NCI-H187 treated with DMSO at 0.1 percent for 48 hours (cell line): ENCODE measurements at places on chromosomes 3 and 15.
A peak's percentile ranks its signal among the peaks of the same experiment; 100 is the strongest.

DNA sequence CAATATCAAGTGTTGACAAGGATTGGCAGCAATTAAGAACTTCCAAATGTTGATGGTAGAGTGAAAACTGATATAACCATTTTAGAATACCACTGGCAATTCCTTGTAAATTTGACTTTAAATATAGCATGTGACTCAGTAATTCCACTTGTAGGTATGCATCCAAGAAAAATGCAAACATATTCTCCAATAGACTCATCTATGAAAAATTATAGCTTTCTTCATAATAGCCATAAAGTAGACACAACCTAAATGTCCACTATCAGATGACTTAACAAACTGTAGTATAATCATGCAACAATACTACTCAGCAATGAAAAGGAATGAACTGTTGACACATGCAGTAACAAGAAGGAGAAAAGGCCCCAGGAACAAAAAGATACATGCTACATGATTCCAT, 988.1 kb downstream of the FHIT start:
- DNase-seq = no peak

DNA sequence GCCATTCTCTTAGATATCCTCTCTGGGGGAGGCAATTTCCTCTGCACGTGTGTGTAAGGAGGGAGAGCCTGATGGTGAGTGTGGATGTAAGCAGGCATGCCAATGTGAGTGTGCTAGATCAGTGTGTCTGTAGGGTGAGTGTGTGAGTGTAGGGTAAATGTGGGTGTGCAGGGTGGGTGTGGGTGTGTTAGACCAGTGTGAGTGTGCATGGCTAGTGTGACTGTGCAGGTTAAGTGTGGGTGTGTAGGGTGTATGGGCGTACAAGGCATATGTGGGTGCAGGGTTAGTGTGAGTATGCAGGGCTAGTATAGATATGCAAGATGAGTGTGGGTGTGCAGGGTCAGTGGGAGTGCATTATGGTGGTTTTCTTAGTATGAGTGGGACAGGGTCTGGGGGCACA, 48.4 kb downstream of the ATP2B2 start:
- DNase-seq = no peak

DNA sequence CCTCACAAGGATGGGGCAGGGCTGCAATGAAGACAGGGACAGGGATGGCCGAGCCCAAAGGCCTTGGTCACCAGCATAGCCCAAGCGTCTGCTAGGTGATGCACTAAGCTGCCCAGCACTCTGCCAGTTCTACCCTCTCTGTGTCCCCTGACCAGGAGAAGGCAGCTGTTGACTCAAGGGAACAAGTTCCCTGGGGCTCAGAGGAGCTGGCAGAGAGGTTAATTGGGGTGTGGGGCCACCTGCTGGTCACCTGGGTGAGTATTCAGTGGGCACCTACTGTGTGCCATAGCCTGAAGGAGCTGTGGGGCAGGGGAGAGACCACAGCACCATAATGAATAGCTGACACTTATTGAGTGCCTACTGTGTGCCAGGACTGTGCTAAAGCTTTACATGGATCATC, 22.0 kb upstream of the DOCK3 start:
- no peak for DNase-seq

GRCh38 chr15:73753250-73754130, at the start of gene INSYN1:
TSS of gene INSYN1 (minus strand) at chr15:73753351. CDS start at chr15:73751130, 2,221 bp downstream.
- DNase-seq = no peak

DNA sequence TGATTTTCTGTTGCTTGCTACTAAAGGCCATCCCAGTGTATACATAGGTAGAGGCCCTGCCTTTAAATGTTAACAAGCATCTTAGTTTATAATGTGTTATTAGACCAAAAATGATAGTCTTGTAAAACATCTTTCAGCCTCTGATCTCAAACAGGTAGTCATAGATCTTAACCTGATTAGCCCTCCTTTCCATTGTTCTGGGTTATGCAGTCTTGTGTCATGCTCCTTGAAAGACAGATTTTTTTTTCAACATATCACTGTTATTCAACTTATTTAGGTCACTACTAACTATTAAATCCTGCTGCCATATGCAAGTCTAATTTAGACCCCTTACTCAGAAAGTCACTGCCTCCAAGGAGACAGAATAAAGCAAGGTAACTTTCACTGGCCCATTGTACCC, 19.1 kb upstream of the CLDN16 start:
- DNase-seq = no peak

GRCh38 chr3:152209060-152209459, 59.7 kb upstream of the MBNL1 start:
- no peak for DNase-seq

DNA sequence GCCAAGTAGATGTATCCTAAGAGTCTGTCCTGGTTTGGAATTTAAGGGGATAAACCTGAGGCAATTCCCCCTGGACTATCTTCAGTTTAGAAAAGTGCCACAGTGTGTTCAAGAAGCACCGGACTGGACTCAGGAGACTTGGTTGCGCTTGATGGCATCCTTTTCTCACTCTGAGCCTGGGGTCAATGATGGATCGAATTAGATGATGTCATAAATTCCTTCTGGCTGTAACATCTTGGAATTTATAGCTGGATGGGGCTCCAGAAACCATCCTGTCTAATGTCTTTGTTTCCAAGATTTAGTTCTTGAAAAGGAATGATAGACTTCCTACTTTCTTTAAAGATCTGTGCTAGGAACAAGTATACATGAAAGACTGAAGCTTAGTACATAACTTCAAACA, 280.6 kb downstream of the LPP start:
- no peak for DNase-seq

- DNase-seq = no peak
These were observed 922 bp downstream of the IL17RC start for GRCh38 chr3:9917820-9918219.

DNA sequence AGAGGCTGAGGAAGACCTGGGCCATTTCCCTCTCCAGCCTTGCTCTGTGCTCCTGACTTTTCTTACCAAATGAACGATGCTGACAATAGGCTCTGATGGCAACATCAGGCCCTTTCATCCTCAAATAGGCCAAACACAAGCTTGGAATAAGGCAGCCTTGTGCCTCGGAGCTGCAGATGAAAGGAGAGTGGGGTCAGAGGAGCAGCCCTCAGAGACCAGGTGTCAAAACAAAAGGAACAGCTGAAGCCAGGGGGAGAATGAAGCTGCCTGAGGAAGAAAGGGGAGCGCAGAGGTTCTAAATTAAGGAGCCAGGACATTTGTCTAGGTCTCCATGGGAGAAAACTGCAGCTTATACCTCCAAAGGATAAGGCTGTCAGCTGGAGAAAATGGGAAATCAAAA, 5.1 kb downstream of the BFSP2 start:
- no peak for DNase-seq

- no peak for DNase-seq
These were observed 18.2 kb downstream of the NFKBIZ start for GRCh38 chr3:101867511-101867910.

- DNase-seq = no peak
These were observed 15.2 kb downstream of the ABCC5 start for GRCh38 chr3:184002469-184002868.

DNA sequence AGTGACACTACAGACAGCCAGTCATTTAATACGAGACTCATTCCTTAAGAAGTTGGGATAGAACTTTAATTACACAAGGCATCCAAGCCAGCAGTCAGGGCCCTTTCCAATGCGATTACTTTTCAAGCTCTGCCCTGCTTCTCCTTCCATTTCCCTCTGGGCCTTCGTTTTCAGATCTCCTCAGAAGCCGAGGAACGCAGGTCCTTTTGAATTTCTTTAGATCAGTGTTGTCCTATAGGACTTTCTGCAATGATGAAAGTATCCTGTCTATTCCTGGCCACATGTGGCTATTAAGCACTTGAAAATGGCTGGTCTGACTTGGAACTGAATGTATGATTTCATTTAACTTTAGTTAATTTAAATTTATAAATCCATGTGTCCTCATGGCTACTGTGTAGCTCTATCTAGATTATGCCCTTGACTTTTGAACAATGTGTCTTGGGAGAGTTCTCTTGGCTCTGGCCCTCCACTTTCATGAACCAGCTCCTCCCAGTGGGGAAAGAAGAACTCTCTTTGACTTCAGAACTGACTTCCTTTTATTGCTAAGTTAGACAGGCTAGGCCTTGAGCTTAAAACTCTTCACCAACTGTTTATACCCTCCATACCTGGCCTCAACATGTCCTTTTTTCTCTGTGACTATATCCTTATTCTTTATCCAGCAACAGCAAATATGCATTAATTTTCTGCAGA, 22.6 kb downstream of the TGFBR2 start:
- DNase-seq = no peak

DNA sequence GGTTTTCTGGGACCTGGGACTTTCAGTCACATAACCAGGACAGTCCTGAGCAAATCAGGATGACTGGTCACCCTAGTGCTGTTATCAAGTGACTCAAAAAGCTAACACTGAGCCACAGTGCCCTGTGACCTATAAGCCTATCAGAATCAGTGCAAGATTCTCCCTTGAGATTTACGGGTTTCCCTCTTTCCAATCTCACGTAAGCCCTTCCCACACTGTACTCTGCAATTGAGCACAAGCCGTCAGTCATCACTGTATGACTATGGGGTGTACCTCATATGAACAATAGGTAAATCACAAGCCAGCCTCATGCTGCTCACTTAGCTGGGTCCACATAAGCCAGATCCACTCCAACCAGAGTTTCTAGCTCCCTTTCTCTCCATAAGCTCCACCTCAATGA, 21.0 kb upstream of the CLDN18 start:
- no peak for DNase-seq

GRCh38 chr3:4139462-4140140, 163.6 kb upstream of the SETMAR start:
- no peak for DNase-seq

DNA sequence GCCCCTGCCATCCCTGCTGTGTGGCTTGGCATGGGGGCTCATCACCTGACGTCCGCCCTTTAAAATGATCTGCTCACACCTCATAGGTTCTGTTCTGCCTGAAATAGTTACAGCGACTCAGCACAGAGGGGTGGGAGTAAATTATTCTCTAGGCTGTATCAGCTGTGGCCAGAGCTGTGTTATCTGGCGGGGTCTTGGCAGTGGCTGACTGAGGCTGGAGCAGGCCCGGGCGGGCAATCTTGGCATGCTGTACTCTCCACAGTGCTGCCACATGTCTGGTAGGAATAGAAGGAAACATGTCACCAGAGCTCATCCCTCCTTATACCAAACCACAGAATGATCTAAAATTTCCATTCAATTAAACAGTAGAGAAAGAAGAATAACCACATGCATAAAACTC, 499.9 kb upstream of the LMCD1 start:
- no peak for DNase-seq

DNA sequence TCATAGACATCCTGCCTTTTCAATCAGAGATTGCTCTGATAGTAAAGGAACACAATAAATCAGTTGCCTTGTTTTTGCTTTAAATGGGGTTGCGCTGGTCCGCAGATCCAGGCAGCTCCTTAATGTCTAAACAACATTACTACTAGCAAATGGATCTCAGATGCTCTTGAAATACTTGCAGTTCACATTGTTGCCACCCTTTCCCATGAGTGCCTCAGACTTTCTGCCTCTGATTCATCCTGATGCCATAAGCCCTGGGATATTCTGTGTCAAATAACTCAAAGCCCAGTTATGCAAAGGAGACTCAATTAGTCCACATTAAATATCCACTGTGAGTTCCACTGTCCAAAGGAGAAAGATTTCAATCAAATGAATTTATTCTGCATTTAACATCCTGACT, 196.7 kb downstream of the PLCH1 start:
- no peak for DNase-seq

GRCh38 chr3:168802766-168803165, 707.0 kb upstream of the GOLIM4 start:
- no peak for DNase-seq

DNA sequence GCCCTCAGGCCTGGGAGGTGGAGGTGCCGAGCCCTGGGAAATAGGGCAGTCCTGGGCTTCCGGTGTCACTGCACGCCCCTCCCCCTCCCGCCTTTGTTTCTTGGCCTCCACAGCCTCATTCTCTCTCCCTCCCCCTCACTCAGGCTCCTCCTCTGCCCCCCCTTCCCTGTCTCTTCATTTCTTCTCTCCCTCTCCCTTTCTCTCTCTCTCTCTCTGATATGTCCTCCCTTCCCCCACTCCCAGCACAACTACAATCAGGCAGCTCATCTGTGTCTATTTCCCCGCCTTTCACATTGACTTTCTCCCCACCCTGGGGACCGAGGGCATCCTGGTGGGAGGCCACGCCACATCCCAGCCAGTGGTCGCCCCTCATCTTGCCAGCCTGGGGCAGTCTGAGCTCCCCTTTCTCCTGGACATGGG, 40.2 kb downstream of the IDH2 start:
- peak; percentile 76 for DNase-seq
